Kidney capillary endothelial cell (primary cell): ENCODE measurements at places on chromosomes 4 and X.
A peak's percentile ranks its signal among the peaks of the same experiment; 100 is the strongest.

GRCh38 chrX:71182871-71183270, 38.2 kb downstream of the NLGN3 start:
- DNase-seq, result no peak

- DNase-seq, result no peak
These were observed 5.1 kb downstream of the DTHD1 start for GRCh38 chr4:36286481-36286871.

- no peak for DNase-seq
These were observed 144.9 kb downstream of the ENOX2 start for GRCh38 chrX:130758072-130758471.

DNA sequence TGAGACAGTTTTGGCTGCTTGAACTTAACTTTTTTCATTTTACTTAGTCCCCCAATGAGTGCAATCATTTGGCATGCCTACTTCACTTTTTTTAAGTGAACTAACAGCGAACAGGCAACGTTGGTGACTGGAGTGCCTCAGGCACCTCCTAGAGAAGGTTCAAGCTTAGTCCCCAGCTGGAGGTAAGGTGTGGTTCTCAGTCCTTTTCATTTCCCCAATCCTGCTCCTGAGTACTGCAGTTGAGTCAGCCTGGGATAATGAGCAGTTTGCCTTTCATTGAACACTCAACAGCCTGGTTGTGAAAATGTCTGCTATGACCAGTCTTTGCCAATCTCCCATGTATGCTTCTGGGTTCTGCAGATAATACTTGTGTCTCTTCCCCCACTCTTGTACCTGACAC, 109.5 kb downstream of the CDKL5 start:
- DNase-seq, result no peak

GRCh38 chr4:55912249-55912648, 36.5 kb upstream of the CEP135 start:
- DNase-seq, result no peak

DNA sequence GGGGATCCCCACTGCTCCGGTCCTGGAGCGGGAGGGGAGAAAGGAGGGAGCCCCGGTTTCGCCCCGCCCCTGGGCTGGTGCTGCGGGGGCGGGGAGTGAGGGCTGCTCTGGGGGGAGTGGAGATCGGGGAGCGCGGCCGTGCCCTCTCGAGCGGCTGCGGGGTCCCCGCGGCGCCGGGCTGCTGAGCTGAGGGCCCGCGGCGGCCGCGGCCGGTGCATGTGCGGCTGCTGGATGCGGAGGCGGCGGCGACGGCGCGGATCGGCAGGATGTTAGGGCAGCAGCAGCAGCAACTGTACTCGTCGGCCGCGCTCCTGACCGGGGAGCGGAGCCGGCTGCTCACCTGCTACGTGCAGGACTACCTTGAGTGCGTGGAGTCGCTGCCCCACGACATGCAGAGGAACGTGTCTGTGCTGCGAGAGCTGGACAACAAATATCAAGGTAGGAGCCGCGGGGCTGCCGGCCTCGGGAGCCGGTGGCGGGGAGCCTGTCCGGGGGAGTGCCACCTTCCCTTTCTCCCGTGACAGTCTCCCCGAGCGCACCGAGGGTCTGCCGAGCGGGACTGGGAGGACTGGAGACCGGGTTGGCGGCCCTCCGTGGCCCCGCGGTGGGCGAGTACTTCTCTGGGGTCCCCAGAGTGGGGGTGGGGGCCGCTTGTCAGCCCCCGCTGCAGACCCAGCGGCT, at the start of gene ING2:
Gene ING2, plus strand, starts transcription at position 129 of the 681 bp plus-strand sequence. Its CDS starts 138 bp downstream, at position 267.
- DNase-seq, result peak; percentile 38

DNA sequence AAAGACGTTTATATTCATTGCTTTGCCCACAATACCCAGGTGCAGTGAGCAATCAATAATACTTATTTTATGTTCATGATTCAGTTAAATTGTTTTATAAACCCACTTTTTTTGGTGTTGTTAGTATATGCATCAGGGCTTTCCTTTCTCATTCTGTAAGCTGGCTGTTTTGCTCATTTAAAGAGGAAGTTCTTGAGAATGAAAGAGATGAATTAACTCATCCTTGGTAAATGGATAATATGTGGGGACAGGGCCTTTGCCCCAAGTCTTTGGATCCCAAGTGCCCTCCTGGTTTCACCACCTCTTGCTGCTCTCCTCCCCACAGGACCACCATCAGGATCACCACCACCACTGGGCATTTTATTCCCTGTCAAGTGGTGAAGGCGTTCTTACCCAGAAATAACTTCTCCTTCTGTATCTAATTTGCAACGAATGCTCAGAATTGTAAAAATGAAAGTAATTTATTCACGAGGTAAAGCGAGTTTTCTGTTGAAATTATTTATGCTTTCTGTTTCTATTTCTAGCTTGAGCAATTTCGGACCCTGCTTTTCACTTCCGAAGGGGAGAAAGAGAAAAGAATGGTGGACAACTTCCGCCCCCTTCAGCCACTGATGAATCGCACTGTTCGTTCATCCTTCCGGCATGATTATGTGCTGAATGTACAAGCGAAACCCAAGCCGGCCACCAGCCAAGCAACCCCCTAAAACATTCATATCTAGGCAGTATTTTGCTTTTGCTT, 8.2 kb upstream of the ZRSR2 start:
- no peak for DNase-seq

- DNase-seq, result no peak
These were observed 289.4 kb downstream of the TRAM1L1 start for GRCh38 chr4:116796022-116796421.

DNA sequence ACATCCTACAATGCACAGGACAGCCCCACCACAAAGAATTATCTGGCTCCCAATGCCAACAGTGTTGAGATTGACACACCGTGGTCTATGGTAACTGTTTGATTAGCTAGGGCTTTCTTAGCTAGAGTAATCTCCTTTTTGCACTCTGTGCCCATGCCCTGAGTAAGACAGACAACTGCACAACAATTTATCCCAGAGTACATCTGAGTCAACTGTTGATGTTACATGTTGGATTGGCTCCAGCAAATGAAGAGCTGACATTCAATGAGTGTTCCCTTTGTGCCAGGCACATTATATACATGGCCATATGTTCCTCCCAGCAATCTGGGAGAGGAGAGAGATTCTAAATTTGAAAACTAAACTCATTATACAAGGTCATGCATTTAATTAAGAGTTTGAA, 3.9 kb upstream of the FAM9C start:
- DNase-seq, result no peak

DNA sequence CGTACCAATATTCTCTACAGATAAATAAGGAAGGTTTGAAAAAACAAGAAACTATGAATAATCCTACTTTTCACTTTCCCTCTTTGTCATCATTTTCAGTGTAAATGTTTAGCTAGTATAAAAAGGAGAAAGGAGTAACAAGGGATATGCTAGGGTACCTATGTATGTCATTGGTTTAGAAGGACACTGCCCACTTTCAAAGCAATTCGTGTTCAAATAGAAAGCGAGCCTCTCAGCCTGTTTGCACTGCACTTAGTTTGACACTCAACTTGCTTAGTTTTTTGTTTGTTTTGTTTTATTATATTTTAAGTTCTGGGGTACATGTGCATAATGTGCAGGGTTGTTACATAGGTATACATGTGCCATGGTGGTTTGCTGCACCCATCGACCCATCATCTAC, 21.6 kb upstream of the RXFP1 start:
- DNase-seq, result no peak

DNA sequence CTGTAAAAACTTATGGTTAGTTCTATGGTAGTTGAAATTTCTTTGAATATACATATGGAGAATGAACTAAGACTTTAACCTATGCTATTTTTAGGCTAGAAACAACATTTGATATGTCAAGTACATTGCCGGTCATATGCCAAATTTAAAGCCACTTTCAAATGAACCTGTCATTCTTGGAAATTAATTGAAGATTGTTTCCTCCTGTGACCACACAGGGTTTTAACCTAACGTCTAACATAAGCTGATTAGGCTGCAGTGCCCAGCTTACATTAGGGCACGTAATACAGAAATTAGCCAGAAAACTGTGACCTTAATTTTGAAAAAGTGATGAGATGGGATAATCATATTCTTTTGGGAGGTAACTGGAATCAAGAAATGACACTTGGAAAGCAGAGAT, 645.9 kb downstream of the FSTL5 start:
- no peak for DNase-seq

GRCh38 chrX:154460326-154460725, 2.2 kb downstream of the PLXNA3 start:
- DNase-seq, result no peak

GRCh38 chr4:95614684-95615205, 66.0 kb upstream of the UNC5C start:
- no peak for DNase-seq

DNA sequence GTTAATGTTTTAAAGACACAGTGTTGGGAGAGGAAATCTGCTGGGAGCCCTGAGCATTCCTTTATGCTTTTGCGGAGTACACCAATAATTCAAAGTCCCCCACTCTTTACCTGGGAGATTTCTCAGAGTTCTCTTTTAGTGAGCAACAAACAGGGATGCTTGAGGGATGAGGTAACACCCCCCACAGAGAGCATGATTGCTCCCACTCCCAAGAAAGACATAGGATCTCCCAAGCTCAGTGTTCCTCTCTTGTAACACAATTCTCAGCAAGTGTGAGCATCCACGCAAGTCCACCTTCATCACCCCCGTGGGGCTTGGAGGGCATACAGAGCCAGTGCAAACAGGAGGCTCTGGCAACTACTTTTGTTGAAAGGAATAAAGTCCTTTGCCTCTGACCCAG, 36.1 kb downstream of the GSPT2 start:
- DNase-seq, result no peak

DNA sequence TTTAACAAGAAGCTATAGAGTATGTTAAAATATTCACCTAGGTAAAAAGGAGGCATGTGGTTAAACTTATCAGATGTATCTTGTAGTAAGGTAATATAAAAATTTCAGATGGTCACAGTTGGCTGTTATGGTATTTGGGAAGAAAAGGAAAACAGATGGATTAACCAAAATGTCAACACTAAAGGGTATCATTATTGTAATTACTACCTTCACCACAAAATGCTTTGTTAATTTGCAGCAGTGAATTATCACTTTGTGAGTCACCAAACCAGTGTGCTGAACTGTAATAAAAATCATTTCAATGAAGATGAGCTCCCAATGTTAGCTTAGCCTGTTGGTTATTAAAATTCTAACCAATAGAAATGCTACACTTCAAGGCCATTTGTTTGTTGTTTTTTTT, 233.9 kb downstream of the RPA4 start:
- DNase-seq, result no peak

DNA sequence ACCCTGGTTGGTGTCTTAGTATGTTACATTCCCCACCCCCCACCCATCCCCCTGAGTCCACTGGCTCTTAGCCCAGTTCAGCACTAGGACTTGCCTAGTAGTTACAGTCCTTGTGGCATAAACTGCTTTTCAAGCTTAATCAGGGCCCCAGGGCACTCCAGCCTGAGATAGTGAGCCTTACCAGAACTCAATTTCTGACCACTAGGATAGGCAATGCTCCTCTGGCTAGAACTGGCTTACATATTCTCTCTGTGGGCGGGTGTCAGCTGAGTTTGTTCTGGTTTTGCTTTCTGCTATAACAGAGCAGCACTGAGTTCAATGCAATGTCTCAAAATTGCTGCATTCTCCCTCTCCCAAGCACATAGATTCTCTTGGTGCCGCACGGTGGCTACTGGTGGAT, 391.4 kb upstream of the DIPK2B start:
- no peak for DNase-seq

DNA sequence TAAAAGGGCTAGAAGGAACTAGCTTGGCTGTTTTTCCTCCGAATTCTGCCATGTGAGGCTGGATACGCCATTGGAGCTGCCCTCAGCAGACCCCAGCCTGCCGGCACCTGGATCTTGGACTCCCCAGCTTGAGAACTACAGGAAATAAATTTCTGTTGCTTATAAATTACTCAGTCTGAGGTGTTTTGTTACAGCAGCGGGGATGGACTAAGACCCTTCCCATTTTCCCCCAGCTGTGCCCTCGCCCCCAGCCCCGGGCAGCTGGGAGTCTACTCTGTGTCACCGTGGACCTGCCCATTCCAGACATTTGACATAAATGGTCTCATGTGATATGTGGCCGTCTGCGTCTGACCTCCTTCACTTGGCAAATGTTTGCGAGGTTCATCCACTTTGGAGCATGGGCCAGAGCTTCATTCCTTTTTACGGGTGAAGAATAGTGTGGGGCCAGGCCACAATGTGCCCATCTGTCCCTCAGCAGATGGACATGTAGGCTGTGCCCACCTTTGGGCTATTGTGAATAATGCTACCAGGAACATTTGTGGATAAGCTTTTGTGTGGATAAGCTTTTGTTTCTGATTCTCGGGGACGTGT, 30.7 kb upstream of the SPON2 start:
- DNase-seq, result no peak

DNA sequence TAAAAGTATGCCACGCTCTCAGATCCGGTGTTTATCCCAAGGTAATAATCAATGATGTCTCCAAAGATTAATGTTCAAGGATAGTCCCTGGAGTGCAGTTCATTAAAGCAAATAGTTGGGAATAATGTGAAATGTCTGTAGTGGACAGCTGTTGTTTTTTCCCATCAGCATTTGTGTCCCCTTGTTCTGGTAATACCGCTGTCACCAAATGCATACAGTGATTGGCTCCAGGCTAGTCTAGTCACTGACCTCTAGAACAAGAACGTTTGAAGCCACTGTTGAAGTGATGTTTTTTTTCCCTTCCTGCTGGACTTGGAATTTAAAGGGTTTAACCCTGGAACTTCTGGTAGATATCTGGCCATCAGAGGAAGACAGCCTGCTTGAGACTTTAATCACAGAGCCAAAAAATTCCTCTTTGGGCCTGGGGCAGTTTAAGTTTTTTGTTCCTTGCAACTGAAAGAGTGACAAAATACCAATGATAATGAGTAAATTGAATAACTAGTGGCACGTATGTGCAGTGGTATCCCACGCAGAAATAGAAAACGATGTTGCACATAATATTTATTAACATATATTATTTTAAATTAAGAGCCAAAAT, 30.6 kb downstream of the HSD17B11 start:
- no peak for DNase-seq

DNA sequence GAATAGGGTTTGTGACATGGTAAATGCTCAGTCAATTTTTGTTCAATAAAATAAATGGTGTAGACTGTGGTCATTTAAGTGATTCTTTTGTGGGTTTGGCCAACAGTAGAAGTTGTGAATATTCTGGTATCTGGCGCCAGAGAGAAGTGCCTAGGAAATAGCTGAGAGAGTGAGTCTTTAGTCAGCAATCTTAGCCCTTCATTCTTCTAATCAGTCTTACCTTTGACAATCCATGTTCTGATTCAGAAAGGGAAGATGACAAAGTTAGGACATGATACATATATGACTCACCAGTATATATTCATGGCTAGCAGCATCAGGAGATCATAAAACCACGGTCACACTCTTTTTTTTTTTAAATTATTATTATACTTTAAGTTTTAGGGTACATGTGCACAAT, 141.8 kb upstream of the PCDH18 start:
- DNase-seq, result peak; percentile 44

- DNase-seq, result no peak
These were observed 165.1 kb upstream of the ATP6AP2 start for GRCh38 chrX:40415675-40416074.

GRCh38 chrX:81120936-81121371, 80.8 kb downstream of the HMGN5 start:
- peak; percentile 24 for DNase-seq

GRCh38 chrX:13692771-13693231, 3.9 kb downstream of the RAB9A start:
- no peak for DNase-seq
